ENCODE measurements at places on chromosomes 2 and 18.

- DNase-seq = no peak
Measured at GRCh38 chr18:26301681-26302080, 75.4 kb downstream of the TAF4B start.

GRCh38 chr2:48855142-48855541, 99.6 kb upstream of the LHCGR start:
- no peak for DNase-seq

DNA sequence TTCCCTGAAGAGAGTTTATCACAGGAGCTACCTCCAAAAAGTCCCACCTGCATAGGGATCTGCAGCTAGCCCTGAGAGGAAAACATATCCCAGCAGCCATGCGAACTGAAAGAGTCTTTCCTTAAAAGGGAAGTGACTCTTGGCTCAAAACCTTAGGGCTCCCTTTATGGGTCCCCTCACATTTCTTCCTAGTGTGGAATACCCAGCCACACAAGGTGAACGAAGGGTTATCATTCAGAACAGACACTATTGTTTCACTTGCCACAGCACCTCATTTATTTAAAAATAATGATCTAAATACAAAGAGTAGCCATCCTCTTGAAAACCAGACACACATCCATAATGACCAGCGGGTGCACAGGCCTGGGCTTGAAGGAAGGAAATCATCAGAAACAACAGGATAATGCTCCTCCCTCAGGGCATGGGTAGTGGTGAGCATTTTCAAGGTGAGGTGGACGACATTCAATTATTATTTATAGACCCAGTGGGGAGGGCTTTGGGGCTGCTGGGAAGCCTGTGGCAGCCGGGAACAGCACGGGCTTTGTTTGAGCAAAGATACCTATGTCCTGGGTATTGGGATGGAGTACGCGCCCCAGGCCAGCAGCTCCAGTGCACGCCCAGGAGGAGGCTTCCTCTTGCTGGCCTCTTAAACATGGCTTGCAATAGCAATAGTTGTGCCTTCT, 119.0 kb upstream of the ITGA6 start:
- DNase-seq = no peak

DNA sequence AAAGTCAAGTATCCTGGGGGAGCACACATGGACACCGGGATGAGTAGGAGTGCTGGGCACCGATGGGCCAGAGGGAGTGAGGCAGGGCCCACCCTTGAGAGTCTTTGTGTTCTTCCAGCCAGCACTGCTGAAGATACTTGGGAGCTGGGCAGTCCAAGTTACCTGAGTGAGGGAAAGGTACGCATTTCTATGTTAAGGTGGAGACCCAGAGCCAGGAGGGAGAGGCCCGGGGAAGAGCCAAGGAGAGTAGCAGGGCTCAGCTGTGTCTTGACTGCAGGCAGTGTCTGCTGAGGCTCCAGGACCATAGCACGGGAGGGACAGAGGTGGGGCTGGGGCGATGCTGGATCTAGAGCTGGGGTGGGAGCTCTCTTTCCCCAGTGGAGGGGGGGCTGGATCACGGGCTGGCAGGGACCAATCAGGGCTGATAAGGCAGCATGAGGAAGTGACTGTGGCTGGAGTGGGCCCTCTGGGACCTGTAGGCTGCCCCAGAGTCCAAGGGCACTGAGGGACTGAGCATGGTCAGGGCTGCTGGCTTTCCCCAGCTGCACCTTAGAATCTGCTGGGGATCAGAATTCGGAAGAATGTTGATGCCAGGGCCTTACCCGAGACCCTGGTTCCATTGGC, 289.2 kb downstream of the PHLPP1 start:
- DNase-seq = no peak

DNA sequence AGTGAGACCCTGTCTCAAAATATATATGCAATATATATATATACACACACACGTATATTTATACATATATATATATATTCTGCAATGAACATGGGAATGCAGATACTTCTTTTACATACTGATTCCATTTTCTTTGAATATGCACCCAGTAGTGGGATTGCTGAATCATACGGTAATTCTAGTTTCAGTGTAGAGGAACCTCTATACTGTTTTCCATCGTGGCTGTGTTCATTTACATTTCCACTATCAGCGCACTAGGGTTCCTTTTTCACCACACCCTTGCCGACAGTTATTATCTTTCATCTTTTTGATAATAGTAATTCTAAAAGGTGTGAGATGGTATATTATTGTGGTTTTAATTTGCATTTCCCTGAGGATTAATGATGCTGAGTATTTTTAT, 52.3 kb upstream of the SLC39A10 start:
- DNase-seq = no peak

DNA sequence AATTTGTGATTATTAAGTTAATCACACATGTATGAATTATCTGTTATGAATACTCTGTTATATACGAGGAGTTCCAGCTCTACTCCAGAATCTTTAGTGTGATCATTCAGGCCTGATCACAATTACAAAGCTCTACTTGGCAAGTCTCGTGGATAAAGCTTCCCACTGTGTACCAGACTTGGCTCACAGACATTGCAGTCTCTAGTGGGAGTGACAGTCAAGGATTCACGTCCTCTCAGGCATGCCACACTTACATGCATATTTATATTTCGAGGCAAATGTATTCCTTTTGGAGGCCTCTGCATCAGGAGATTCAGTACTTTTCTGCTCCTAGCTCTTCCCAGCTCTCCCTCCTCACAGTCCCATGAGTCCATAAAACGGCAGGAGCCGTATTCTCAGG, 403.4 kb upstream of the CDH7 start:
- DNase-seq = no peak

- DNase-seq = no peak
Measured at GRCh38 chr2:28930205-28930604, 35.7 kb downstream of the WDR43 start.

DNA sequence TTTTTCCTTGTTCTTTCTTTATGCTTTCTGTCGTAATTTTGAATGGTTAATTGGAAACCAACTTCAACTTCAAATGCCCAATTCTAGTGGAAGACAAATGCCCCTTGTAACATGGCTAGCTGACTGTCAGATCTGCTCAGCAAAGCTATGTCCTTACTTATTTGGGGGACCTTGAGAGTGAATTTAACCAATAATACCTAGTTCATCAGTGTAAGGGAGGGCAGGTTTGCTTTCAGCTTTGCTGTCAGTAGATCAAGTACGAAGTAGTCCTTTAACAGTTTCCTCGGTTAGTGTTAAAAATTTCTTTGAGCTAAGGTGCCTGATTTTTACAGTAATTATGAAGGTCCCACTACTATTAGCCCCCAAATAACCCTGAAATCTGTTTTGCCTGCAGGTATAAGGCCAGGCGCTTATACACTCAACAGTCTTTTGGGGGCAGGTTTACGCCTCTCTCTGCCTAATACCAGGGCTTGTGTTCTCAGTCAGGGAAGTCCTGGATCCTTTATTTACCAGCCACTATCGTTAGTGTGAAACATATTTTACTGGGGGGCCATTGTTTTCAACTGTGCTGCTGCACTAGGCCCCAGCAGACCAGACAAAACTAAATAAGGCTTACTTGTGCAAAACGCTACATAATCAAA, 165.1 kb upstream of the KCNJ3 start:
- no peak for DNase-seq

GRCh38 chr2:72136331-72136730, 11.3 kb downstream of the CYP26B1 start:
- DNase-seq = no peak

DNA sequence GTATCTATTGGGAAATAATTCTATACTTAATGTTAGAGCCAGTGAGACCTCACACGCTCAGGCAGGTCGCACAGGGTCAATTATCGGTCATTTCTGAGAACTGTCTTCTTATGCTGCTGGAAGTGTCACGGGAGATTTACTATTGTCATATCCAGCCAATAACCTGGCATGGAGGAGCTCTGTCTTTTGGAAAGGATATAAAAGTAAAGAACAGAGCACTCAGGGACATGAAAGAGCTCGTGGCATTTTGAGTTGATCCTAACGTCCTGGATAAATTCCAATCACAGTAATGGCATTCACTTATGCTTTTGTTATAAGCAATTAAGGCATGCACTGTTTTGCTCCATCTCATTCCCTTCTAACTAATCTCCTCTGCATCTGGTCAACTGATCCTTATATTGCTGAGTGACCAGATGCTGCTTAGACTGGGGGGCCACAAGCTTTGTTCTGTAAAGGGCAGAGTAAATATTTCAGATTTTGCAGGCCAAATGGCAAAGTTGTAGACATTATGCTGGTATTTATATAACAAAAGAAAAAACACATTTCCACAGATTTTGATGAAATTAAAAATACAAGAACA, 453.5 kb upstream of the SMIM21 start:
- no peak for DNase-seq

- DNase-seq = no peak
Measured at GRCh38 chr2:42050703-42051542, 3.1 kb downstream of the PKDCC start.

DNA sequence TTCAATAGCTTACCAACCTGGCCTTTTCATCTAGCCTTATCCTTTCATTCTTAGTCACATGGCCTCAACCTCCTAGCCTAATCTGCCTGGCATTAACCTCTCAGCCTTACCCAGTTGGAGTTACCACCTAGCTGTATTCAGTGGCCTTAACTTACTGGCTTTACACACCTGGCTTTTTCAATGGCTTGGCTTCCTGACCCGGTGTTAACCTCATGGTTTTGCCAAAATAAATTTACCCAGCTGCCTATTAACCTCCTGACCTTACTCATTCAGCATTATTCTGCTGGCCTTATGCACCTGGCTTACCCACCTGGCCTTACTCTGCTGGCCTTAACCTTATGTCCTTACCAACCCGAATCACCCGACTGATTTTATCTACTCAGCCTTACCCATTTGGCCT, 135.5 kb upstream of the ZSWIM2 start:
- DNase-seq = no peak

DNA sequence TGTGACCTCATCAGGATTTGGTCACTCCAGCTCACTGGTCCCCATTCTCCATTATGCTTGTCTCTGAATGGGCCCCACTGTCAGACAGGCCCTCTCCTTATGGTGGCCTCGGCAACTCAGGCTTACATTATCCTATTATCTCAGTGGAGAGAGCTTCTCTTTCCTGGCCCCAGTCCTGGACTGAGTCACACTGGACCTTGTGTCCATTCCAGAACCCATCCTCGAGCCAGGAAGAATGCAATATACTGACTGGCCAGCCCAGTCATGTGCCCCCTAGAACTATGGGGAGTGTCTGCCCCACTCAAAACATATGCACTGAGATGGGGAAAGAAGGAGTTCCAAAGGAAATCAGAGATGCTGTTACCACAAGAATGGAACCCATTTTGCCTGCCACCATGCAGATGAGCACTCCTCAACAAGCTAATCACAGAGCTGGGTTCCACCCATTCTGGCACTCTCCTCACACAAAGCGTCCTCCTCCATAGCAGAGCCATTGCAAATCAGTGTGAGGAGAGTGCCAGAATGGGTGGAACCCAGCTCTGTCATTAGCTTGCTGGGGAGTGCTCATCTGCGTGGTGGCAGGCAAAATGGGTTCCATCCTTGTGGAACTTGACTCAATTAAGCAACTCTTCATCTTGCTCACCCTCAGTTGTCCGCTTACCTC, 71.9 kb downstream of the CHRNA1 start:
- DNase-seq = no peak

GRCh38 chr2:231648579-231649174, 56.0 kb downstream of the TEX44 start:
- DNase-seq = peak; percentile 75

- DNase-seq = no peak
Measured at GRCh38 chr2:45912109-45912508, 260.6 kb downstream of the PRKCE start.

- DNase-seq = no peak
Measured at GRCh38 chr2:15539999-15540398, 21.1 kb downstream of the NBAS start.

DNA sequence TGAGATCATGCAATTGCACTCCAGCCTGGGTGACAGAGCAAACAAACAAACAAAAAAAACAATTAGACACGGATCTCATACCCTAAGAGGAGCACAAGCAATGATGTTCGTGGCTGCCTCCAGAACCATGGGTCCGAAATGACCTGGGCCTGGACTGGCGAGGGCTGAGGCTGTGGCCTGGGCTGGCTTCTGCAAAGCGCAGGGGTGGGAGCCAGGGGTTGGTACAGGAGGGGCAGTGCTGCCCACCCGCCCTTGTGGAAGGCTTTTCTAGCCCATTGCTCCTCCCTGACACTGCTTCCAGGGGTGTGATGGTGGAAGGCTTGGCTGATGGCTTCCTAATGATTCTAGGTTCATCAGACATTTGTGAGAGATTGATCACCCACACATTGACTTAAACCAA, 167.8 kb downstream of the FHOD3 start:
- DNase-seq = no peak

GRCh38 chr2:219495531-219496122, 3.1 kb upstream of the GMPPA start:
- peak; percentile 83 for DNase-seq

Measured in iPS-NIHi11 (cell line).